ENCODE measurements at places on chromosomes 11 and 22.
A peak's percentile ranks its signal among the peaks of the same experiment; 100 is the strongest.

GRCh38 chr22:22243033-22243680, 1.4 kb upstream of the VPREB1 start:
- no peak for DNase-seq

- DNase-seq: no peak
Measured at GRCh38 chr11:79116600-79116999, 324.2 kb downstream of the TENM4 start.

- no peak for DNase-seq
Measured at GRCh38 chr11:115886422-115886733, 382.2 kb upstream of the CADM1 start.

DNA sequence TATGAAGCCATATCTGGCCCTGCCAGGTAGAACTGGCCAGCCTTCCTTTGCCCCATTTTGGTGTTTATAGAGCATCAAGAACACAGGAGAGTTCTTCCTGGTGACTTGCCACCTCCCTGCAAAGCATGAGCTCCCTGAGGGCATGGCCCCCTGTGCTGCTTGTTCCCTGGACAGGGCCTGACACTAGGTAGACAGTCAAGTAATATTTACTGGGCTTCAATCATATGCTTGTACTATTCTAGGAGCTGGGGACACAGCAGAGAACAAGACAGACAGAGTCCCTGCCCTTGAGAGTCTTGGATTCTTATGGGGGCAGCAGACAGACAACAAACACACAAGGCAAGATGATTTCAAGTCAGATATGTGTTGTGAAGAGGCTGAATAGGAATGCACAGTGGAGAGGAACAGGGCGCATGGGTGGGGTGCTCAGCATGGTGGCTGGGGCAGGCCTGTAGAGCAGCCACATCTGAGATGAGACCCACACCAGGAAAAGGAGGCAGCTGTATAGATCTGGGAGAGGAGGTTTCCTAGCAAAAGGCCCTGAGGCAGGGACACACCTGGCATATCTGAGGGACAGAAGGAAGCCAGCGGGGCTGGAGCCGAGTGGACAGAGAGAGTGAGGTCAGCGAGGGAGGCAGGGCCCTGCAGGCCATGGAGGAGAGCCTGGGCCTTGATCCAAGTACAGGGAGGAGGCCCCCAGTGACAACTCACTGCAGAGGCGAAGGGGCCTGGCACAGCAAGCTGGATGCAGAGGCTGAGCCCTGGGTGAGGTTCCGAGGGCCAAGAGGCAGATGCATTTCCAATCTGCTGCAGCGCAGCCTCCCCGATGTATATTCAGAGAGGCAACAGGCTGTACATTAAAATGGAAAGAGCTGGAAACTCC, 10.2 kb upstream of the CBX6 start:
- DNase-seq: no peak

DNA sequence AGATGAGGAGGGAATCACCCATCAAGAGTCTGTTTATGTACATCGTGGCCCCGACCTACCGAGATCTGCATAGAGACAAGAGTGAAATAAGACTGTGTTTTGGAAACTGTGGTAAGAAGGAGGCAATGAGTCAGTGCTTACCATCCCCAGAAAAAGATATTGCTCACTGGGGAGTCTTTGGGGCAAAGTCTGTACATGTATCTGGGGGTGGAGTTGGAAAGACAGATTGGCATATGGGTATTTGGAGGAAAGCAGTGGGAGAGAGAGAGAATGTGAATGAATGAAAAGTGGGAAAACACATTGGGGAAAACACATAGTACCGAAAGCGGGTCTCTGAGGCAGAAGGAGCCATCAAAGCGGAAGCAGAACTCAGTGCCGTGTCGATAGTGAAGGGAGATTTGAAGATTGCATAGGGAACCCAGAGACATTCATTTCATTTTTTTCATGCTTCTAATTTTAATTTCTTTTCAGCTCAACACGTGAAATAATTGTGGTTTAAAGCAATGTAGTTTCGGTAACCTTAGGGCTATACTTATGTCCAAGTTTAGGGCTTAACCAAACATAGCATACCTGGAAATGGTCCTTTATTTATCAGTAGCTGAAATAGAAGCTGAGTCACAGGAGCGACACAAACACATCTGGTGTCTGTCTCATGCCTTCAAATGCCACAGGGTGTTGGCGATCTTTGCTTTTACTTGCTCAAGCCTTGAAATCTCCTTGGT, 98.6 kb upstream of the CD44 start:
- peak; percentile 32 for DNase-seq

- no peak for DNase-seq
Measured at GRCh38 chr11:112777283-112777751, 183.9 kb upstream of the NCAM1 start.

DNA sequence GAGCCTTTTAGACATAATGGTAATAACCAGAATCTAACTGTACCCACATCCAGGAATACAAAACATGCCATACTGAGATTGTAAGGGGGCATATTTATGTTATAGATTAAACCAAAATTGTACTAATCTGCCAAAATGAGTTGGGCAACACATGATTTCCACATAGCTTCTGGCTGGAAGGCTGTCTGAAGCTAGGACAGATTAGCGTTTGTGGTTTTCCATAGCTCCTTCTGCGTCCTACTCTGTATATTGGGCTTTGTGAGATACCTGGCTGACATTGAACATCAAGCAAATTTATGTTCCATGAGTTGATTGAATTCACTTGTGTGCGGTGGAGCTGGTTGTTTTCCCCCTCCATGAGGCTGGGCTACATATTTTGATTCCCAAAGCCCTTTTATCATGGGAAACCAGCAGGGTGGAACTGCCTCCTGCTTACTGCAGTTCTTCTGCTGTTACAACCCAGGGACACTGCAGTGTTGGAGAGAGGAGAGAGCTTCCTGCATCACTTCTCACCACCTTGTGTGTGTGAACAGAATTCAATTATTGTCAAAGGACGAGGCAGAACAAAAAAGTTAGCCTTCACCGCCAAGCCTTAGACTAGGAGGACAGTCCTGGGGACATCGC, 114.9 kb downstream of the C11orf91 start:
- DNase-seq: no peak

DNA sequence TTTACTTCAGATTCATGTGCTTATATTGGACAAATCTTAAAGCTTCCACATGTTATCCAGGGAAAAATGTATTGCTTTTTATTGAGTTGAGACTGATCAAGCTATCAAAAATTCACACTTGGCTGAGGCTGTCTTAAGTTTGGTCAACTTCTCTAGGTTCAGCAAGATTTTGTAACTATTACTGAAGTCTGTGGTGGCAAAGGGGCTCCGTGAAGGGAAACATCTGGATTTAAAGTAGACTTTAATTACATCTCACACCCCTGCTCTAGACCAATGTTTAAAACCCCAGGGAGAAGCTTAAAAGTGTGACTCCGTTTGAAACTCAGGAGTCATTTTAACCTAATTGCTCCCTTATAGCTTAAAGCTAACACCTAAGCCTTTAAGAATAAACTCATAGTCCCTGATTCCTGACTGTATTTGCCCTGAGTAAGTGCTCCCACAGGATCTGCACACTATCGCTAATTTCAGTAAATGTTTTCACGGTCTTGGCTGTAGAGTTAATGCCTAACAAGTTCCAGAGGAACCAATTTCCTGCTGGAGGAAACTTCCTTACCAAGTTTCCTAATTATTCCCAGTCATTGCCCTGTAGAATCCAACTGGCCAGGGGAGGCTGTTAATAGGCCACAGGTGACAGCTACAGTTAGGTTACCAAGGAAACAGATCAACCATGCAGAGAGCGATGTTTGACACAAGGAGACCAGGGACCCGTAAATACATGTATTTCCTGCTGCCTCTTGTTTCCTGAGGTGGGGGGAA, 40.5 kb downstream of the OR10A6 start:
- DNase-seq: no peak

- no peak for DNase-seq
Measured at GRCh38 chr11:12053606-12054361, 45.4 kb upstream of the DKK3 start.

GRCh38 chr22:33806191-33806590, 114.1 kb downstream of the LARGE1 start:
- no peak for DNase-seq

- no peak for DNase-seq
Measured at GRCh38 chr22:22593250-22593649, 34.2 kb upstream of the PRAME start.

- no peak for DNase-seq
Measured at GRCh38 chr22:50261615-50262459, at the start of gene MAPK12. Gene MAPK12, minus strand, starts transcription at chr22:50261683. Its CDS starts 174 bp downstream, at chr22:50261509.

DNA sequence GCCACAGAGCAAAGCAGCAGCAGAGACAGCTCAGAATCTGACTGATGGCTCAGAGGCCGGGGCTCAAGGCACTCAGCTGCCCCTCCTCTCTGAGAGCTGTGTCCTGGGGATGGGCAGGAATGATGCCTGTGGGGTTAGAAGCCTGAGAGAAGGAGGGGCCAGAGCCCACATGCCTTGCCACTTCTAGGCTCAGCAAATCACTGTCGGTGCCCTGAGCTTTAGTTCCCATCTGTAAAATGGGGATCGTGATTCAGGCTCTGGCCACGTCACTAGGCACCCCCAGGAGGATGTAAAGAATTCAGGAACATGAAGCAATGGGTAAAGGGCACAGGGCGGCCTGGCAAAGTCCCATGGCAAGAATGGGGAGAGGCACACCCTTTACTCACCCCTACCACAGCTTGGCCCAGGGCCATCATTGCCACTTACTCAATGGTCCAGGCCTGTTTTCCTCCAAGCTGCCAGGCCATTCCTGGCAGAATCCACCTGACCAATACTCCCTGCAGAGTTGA, 3.4 kb upstream of the CDC42EP2 start:
- DNase-seq: no peak

DNA sequence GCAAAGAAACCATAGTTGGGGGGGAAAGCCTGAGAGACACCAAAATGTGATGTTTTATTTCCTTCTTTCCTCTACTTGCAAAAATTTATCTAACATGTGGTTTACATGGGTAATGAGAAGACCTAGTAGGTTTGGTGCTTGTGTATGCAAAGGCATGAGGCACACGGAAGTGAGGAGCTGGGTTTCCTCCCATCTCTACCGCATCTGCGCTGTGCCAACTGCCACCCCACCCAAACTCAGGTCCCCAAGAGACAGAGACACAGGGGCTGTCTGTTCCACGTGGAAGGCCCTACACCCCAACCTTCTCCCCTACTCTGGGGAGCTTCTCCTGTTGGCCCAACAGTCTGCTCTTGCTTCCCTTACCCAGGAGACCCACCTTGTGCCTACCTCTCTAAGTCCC, 4.8 kb downstream of the RTL6 start:
- DNase-seq: no peak

DNA sequence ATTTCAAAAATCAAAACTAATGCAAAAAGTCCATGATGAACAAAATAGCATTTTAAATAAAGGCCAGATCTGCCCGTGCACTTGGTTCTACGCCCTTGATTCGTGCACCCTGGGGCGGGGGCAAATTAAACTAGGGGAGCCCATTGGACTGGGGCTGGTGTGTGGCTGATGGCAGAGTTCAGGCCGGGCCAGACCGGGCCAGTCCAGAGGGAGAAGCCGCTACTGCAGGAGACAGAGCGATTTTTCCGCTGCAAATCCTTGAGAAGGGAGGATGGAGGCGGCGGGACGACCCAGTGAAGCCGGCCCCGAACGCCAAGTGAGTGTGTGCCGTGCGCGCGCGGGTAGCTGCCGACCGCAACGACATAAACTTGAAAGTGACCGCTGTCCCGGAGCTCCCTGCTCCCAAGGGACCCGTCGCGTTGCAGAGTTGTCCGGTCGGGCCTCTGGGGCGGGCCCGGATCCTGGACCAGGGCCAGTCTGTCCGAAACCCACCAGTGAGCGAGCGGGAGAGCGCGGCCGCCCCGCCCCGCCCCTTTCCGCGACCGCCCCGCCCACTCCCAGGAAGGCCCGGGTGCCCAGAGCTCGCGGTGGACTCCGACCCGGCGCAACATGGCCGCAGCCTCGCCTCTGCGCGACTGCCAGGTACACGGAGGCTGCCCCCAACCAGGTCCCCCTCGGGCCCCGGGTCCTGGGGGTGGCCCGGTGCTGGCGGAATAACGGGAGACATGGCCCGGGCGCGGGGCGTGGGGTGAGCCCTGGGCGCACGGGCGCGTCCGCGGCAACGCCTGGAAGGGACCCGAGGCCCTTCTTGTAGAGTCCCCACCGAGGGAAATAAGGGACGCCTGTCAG, at the start of gene TTC38:
Gene TTC38, plus strand, starts transcription at position 578 of the 849 bp plus-strand sequence. Its CDS starts 32 bp downstream, at position 610.
- peak; percentile 71 for DNase-seq
